IPS DF 19.7 (cell line): ENCODE measurements at places on chromosomes 1 and 21.

DNA sequence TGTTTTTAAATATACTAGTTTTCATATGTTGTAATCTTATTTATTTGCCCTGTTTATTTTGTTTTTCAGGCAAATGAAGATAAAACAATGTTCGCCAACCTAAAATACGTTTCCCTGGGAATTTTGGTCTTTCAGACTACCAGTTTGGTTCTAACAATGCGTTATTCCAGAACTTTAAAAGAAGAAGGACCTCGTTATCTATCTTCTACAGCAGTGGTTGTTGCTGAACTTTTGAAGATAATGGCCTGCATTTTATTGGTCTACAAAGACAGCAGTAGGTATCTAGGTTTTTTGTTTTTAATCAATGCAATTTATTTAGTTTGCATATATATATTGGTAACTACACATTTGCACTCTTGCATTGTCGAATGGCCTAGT is 23.7 kb downstream of the SLC35A3 start:
- DNase-seq: no peak

GRCh38 chr1:118151312-118151937 is 33.6 kb downstream of the SPAG17 start:
- peak; percentile 23 for DNase-seq

DNA sequence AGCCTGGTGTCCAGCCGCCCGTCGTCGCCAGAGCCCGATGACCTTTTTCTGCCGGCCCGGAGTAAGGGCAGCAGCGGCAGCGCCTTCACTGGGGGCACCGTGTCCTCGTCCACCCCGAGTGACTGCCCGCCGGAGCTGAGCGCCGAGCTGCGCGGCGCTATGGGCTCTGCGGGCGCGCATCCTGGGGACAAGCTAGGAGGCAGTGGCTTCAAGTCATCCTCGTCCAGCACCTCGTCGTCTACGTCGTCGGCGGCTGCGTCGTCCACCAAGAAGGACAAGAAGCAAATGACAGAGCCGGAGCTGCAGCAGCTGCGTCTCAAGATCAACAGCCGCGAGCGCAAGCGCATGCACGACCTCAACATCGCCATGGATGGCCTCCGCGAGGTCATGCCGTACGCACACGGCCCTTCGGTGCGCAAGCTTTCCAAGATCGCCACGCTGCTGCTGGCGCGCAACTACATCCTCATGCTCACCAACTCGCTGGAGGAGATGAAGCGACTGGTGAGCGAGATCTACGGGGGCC is 1.2 kb downstream of the OLIG2 start:
- no peak for DNase-seq

DNA sequence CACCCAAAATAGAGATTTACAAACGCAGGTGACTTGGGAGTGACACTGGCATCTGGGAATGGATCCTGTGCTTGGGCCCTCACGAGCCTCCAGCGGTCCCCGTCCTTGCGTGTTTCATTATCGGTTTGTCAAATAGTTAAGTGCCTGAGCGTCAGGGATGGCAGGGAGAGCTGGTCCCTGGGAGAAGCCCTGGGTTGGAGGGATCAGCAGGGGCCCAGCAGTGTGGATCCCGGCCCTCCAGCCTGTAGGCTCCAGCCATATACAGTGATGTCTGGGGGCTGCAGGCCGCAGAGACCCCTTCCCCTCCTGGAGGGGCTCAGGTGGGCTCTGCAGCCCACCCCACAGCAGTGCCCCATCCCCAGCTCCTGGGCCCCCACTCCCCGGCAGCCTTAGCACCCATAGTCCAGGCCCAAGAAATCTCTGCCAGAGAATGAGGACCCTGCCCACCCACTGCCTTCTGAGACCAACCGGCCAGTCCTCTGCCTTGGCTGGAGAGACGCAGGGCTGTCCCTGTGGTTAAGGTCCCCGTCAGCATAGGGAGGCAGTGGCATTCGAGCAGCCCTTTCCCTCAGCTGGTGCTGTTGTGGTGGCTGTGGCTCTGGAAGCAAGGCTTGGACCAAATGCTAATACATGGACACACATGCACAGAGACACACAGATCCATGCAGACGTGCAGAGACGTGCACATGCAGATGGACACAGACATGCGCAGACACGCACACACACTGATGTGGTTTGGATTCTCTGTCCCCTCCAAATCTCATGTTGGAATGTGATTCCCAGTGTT is 2.4 kb upstream of the SLC19A1 start:
- DNase-seq: no peak

GRCh38 chr1:30762930-30763650 is 5.5 kb upstream of the LAPTM5 start:
- DNase-seq: no peak

DNA sequence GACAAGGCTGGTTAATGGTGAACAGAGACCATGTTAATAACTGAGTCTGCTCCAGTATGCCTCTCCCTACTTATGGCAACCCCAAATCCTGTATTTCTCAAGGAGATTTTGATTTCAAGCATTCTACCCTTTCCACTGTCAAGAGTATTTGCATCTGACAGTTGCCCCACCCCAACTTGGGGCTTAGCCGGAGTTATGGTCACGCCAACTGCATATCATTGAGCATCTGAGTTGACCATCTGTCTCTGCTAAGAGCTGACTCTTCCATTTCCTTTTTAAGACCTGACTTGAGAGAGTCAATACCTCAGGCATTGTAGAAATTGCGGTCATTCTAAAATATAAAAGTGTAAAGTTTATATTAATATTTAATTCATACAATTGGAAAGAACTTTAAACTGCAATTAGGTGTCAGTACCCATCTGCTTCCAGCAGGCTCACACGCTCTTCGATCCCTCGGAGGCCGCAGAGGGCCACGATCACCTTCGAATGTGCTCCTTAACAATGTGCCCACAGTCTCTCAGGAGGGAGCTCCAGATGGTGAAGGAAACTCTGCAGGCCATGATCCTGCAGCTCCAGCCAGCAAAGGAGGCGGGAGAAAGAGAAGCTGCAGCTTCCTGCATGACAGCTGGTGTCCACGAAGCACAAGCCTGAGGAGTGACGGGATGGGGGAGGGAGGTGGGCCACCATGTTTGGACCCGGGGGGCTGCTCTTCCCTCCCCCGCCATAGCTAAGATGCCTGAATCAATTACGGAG is 409.8 kb downstream of the DISC1 start:
- DNase-seq: no peak

- no peak for DNase-seq
These were observed 12.8 kb downstream of the CACHD1 start for GRCh38 chr1:64482720-64483119.

- DNase-seq: no peak
These were observed 6.3 kb downstream of the CDKN2C start for GRCh38 chr1:50976111-50976889.

DNA sequence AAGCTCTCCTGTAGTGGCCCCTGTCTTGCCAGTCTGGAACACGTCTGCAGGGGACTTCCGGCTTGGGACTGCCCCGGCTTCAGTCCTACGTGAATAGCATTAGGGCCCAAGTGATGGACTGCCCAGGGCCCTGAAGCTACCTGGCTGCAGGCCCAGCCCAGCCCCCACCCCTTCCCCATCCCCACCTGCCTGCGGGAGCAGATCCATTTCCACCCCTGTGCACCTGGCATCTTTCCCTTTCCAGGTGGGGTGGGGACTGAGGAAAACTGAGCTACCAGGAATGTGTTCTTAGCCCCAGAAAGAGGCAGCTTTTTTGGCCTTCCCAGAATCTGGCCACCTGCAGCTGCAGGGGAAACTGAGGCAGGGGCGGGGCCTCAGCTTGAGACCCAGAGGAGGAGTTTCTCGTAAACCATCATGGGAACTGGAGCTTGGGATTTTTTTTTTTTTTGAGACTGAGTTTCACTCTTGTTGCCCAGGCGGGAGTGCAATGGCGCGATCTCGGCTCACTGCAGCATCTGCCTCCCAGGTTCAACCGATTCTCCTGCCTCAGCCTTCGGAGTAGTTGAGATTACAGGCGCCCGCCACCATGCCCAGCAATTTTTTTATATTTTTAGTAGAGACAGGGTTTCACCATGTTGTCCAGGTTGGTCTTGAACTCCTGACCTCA is 3.2 kb downstream of the EDN2 start:
- DNase-seq: no peak

- no peak for DNase-seq
These were observed 363.0 kb downstream of the ZP4 start for GRCh38 chr1:237527761-237528160.

GRCh38 chr1:108893141-108893530 is 16.4 kb downstream of the GPSM2 start:
- no peak for DNase-seq

GRCh38 chr21:19326531-19327319 is 923.1 kb upstream of the TMPRSS15 start:
- no peak for DNase-seq

DNA sequence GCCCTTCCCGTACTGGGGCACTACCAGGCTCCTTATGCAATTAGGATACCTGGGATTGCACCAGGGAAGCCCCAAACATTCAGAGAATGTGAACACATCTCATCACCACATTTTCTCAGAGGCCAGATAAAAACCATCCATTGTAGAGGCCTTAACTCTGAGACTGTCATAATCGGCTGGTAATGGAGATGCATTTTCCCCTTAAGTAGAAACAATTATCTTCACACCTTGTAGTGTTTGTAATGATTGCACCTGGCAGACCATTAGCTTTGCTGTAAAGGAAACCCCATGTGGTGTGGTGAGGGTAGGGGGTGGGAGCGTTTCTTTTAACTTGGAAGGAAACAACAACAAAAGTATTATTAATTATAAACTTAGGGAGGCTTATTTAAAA is 90.0 kb upstream of the TLR5 start:
- no peak for DNase-seq

DNA sequence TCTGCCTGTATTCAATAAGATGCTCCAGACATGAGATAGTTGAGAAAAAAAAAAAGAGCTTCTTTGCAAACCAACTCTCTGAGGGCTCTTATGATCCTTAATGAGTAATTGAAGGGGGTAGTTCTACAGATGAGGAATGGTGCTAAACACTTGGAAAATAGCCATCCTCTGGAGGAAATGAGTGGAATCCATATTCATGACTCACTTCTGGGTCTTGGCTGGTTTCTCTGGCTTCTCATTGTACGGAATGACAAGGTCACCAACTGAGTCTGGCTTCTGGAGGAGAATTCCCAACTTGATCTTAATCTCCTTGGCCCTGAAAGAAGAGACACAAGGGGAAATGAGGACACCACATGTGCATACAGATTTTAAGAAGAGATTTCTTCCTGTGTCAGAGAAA is 34.7 kb downstream of the RGS5 start:
- no peak for DNase-seq

- DNase-seq: no peak
These were observed 37.4 kb downstream of the PCAT6 start for GRCh38 chr1:202848191-202848542.
